ENCODE measurements at places on chromosomes 16 and 17.

- DNase-seq: peak; percentile 46
Observed at GRCh38 chr17:3911271-3912053, 4.8 kb downstream of the P2RX1 start.

GRCh38 chr17:50020841-50021599, 26.0 kb upstream of the DLX3 start:
- DNase-seq: no peak

- no peak for DNase-seq
Observed at GRCh38 chr17:39074676-39075075, 76.8 kb downstream of the PLXDC1 start.

DNA sequence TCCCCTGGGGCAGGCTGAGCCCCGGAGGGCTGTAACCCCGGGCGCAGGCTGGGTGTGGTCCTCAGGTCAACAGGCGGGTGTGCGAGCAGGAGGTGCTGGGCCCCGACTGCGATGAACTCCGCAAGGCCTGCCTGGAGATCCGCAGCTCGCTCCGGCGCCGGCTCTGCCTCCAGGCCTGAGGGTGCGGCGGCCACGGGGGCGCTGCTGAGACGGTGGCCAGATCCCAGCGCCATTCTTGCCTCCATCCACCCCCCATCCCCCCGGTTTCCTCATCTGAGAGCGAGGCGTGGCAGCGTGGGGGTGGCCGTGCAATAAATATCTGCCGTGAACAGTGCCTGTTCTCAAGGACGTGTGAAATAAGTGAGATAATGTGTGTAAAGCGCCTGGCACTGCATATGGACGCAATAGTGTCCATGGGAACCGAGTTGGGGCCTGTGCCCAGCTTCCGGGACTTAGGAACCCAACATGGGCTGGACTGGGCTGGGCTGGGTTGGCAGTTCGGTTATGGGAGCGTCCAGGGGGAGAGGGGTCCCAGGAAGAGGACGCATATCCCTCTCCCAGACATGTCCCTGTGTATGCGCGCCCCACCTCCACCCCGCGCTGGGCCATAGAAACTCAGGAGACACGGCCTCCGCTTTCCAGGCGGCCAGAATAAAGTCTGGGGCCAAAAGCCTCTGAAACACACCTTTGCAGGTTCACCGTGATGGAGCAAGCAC, 15.0 kb downstream of the ZNF213 start:
- DNase-seq: peak; percentile 44

- DNase-seq: peak; percentile 29
Observed at GRCh38 chr17:63751806-63752205, 10.2 kb upstream of the STRADA start.

DNA sequence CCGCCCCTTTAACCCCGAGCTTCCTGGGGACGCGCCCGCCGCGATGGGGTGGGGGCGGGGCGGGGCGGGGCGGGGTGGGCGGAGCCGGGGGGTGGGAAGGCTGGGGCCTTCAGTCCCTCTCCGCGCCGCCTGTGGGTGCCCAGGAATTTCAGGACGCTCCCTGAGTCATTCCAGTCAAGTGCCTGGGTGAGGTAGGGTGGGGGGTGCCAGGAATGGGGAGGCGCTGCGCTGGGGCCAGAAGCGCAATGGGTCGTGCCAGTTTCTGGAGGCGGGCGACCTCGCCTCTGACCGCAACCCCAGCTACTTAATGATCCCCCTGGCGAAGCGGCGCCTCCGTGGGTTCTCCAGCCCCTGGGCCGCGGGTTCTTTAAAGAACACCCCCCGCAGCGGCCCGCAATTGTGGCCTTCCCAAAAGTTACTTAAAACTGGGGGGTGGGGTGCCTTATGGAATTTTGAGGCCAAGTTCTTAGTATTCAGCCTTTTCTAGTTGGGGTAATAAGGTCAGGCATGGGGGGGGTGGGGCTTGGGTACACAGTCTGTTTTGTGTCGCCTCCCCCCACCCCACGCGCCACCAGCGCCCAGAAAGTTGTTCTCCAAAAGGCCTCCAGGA, 826 bp upstream of the GSE1 start:
- DNase-seq: no peak

Data from CD4-positive, alpha-beta T cell treated with Interleukin-4 for 4 hours (primary cell).